ENCODE measurements at places on chromosomes 5 and 9.
A peak's percentile ranks its signal among the peaks of the same experiment; 100 is the strongest.

DNA sequence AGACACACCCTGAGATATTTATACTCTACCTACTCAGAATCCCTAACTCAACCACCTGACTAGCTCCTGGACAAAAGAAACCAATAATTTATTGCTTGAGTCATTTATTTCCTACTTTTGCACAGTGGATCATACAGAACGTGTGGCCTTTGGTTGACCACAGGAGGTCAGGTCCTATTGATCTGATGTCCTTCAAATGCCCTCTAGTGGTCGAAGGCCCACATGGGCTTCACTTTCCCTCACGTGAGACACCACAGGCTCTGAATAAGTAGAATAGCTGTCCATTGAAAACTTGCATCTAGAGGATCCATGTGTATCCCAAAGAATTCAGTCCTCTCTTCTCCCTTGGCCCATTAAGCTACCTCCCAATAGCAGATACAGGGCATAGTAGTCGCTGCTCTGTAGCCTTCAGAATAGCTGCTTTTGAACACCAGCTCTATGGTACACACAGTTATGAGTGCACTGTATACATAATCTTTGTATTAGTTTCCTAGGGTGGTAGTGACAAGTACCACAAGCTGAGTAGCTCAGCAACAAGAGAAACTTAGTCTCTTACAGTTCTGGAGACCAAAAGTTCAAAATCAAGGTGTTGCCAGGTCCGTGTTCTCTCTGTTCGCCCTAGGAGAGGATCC lies 177.6 kb upstream of the SMARCA2 start:
- peak; percentile 62 for DNase-seq

DNA sequence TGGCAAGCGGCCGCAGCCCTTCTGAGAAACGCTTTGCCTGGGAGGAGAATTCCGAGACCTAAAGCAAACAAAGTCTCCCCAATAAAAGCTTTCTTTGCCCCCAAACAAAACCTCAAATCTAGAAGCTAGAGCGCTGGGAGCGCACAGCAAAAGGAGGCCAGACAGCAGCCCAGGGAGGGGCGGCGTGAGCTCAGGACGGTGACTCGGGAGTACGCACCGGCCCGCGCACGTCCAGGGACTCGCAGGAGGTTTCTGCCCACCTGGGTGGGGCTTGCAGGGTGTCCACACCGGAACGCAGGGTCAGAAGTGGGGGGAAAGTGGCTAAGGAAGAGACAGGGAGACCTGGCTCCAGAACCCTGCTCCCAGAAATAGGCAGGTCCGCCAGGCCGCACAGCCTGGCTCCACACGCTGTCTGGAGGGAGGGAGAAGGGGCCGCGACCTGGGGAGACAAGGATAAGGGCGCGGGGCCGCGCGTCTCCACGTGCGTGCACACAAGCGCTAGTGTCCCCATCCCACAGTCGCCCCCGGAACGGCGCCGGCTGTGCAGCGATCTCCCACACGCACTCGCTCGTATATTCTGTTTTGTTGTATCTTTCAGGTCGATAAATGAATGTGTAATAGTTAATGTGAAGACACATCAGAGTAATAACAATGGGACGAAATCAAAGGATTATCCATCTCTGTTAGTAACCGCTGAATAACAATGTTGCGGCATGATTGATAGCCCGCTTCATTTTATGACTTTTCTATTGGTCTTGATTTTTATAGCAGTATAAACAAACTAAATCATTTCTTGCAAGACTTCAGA lies 2.3 kb upstream of the OTP start:
- DNase-seq, result peak; percentile 73

- peak; percentile 10 for DNase-seq
Measured at GRCh38 chr5:44911501-44911900, 102.8 kb downstream of the MRPS30 start.

DNA sequence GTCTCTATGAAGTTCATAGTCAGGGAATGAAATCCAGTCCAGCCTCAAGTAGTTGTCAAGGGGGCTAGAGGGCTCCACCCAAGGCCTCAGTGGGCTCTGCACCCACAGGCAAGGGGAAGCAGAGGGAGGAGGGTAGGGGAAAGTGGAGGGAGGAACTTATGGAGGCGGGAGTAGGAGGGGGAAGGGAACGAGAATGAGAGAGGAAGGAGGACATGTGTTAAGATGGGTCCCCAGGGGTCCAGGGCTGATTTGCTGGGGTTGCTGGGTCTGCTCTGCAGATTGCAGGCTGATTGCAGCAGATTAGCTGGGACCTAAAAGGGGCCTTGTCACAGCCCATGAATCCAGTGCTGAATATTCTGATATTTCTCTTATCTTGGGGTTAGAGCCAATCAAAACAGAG lies 166.9 kb upstream of the IL12B start:
- no peak for DNase-seq

GRCh38 chr9:100082782-100083181 lies 16.0 kb downstream of the ERP44 start:
- no peak for DNase-seq

DNA sequence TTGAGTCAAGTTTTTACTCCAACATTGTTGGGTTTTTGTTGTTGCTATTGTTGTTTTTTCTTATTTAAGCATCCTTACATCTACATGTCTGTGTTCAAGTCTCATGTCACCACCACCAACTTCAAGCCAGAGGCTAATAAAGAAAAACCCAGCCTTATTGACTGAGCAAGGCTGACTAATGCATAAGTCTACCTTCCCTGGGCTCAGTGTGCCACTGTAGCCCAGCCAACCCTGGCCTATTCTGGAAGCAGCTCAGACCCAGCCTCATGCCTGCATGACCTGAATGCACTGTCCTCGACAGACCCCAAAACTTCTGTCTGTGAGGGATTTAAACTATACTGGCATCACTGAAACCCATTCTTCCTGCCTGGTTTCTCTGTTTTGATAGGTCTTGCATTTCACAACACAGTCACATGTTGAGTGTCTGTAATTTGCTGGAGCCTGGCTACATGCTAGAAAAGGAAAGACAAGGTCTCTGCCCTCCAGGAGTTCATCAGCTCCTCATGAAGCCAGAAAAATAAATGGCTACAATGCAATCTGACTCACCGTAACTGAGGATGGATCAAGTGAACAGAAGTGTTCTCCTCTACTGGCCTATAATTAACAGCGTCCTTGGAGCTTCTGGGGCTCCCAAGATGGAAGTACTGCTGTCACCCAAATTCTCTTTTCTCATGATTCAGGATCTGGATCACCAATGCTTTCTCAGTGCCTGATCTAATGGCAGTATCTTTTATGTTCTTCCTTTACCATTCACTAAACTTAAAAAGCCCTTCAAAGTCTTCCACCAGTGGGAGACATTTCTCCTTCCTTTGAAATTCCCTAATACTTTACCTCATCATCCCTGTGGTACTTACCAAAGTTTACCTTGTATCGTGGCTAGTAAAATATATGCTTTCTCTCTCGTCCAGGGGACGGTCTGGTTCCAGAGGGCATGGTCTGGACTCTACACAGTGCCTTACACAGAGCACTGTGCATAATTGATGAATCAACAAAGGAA lies 103.9 kb upstream of the IFNE start:
- DNase-seq, result no peak

DNA sequence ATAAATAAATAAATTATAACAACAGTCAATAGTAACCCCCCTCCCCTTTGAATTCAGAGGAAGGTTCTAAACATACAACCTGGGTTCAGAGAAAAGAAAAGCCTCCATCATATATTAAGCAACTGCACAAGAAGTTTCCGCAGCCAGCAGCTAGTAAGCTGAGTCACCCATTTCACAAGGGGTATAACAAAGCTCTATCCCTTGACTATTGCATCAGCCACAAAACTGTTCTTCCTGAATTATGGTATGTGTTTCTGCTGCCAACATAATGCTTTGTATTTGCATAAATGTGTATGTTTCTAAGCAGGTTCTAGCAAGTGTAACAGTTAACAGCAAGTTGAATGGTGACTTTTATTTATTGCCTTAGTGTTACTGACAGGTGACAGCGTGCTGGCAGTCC lies 6.8 kb upstream of the CEP120 start:
- no peak for DNase-seq

DNA sequence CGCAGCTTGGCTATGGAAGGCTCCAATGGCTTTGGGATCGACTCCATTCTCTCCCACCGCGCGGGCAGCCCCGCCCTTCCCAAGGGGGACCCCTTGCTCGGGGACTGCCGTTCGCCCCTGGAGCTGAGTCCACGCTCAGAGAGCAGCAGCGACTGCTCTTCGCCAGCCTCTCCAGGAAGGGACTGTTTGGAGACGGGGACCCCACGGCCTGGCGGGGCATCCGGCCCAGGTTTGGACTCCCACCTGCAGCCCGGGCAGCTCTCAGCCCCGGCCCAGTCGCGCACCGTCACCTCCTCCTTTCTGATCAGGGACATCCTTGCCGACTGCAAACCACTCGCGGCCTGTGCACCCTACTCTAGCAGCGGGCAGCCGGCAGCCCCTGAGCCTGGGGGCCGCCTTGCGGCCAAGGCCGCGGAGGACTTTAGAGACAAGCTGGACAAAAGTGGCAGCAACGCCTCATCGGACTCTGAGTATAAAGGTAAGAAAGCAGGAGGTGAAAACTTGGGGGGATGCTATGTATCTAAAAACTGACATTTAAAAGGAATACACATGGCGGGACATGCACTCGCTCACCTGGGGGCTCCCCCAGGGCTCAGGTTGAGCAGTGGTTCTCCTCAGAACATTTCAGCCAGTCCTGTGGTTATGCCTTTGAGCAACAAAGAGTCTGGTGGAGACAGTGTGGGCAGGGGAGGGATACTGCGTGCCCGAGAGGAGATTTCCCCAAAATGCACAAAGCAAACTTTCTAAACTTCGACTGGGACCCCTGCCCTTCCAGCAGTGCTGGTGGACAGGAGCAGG lies 579 bp downstream of the BARHL1 start:
- no peak for DNase-seq

GRCh38 chr5:156219483-156220005 lies 107.4 kb upstream of the SGCD start:
- no peak for DNase-seq

- no peak for DNase-seq
Measured at GRCh38 chr9:97905228-97905627, 17.1 kb downstream of the TRMO start.

DNA sequence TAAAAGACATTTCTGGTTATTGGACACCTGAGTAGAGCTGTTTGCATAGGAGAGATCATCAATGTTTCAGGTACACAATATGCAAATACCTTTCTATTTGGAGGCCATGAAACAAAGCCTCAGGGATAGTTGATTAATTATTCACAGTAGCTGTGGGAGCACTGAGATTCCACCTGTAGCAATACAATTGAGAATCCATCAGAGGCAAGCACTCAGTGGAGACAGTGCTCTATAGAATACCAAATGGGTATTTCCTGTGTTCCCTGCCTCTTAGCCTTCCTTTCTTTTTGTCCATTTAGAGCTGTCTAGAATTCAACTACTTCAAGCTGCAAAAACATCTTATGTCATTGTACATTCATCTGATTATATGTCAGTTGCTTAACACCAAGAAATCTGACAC lies 1754.0 kb upstream of the ACO1 start:
- no peak for DNase-seq

- DNase-seq, result no peak
Measured at GRCh38 chr9:136958473-136958872, 6.4 kb downstream of the LCN12 start.

GRCh38 chr5:149153751-149154610 lies 12.7 kb downstream of the ABLIM3 start:
- DNase-seq, result no peak

DNA sequence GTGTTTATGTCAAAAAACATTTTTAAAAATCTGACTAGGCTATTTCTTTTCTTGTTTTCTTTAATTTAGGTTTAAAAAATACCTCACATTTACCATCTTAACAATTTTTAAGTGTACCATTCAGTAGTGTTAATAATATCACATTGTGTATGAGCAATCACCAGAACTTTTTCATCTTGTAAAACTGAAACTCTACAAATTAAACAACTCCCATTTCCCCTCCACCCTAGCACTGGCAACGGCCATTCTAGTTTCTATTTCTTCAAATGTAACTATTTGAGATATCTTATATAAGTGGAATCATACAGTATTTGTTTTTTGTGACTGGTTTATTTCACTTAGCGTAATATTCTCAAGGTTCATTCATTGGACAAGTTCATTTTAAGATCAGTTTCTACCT lies 27.7 kb downstream of the PLCXD3 start:
- no peak for DNase-seq
